ENCODE measurements at places on chromosomes 7 and 10. TPM values are rescaled to one million over a fixed set of nuclear protein-coding genes. Genes with fewer than 3 reads are reported as not detected.

The CFAP70 gene
- total RNA-seq: 2.6 TPM

- peaks cover 8% of the 10 kb centered on the region for H3K4me1 ChIP-seq
- no peak overlapping the region for H3K27ac ChIP-seq
- H3K27me3 ChIP-seq: no peaks in the 10 kb centered on the region
These were observed 21.7 kb upstream of the MALSU1 start for GRCh38 chr7:23277359-23277989.

- peak; percentile 9 for DNase-seq
- no peak overlapping the region for H3K27ac ChIP-seq
- peaks cover 16% of the 10 kb centered on the region for H3K4me1 ChIP-seq
- H3K36me3 ChIP-seq: no peaks in the 10 kb centered on the region
- peak overlapping the region; percentile 86 for H3K4me3 ChIP-seq
These were observed 51.1 kb downstream of the CPEB3 start for GRCh38 chr10:92239600-92240288.

DNA sequence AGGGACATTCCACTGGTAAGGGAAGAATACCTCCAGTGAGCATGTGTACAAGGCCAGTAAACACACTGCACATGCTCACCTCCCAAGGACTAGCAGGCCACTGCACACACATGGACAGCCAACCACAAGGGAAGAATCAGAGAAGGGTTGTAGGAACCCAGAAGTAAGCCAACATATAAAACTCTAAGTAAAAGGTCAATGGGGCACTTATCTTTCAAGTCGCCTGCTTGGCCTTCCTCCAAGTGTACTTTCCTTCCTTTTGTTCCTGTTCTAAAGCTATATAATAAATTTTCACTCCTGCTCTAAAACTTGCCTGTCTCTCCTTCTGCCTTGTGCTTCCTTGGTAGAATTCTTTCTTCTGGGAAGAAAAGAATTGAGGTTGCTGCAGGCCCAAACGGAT is 33.0 kb downstream of the ORC5 start:
- no peak overlapping the region for H3K27ac ChIP-seq
- H3K27me3 ChIP-seq: no peaks in the 10 kb centered on the region
- no peak for DNase-seq
- no peaks in the 10 kb centered on the region for H3K4me1 ChIP-seq

All from CD4-positive, alpha-beta T cell (primary cell).